RWPE2 (cell line): ENCODE measurements at places on chromosomes 5 and 9.

DNA sequence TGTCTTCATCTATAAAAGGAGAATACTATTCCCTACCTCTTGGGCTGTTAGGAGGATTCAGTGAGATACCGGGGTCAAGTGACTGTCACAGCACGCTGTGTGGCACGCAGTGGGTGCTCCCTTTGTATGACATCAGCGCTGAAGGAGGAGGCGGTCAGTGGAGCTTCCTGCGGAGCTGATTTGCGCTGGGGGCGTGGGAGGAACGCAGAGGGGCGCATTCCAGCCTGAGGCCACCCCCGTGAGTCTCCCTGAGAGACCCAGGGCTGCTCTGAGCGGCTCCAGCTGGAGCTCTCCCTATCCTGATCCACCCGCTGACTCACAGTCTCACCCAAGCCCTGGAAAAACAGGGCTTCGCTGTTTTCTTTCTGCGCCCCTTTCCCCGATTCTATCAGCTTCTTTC lies 24.3 kb upstream of the NEURL1B start:
- DNase-seq, result no peak

DNA sequence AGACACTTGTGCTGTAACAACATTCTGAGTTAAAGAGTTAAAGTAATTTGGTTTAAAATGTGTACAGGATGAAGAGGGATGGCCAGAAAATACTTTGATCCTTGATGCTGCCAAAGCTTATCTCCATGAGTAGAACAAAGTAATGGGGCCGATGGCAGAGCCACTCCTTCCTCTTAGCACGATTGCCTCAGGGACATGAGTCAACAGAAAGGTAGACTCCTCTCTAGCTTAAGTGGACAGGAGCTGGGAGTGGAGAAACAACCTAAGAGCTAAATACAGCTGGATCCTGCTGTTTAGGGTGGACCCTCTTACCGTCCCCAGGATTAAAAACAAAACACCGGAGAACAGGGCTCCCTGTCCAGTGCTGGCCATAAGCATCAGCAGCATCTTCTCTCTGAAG lies 267.3 kb downstream of the IRX1 start:
- DNase-seq, result no peak

DNA sequence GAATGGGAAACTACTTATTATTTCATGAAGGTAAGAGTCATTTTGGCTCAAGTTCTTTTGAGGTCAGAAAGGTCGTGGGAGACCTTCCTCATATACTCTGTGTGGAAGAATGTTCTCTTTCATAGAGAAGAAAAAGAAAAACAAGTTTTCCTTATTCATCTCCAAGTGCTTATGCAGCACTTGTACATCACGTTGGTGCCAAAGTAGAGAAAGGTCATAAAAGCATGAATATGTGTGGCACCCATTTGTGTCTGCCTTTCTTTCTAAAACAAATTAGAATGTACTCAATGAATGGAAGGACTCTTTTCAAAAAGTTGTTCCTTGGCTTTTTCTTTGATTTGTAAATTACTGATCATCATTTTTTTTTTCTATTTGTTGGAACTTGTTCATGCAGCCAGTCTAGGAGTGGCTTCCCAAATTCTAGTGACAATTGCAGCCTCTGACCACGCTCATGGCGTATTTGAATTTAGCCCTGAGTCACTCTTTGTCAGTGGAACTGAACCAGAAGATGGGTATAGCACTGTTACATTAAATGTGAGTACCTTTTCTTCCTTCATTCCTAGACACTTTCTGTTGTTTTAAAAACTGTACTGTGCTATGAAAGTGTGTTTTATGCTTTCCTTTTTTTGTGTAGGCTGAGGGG lies 122.4 kb downstream of the ADGRV1 start:
- no peak for DNase-seq

DNA sequence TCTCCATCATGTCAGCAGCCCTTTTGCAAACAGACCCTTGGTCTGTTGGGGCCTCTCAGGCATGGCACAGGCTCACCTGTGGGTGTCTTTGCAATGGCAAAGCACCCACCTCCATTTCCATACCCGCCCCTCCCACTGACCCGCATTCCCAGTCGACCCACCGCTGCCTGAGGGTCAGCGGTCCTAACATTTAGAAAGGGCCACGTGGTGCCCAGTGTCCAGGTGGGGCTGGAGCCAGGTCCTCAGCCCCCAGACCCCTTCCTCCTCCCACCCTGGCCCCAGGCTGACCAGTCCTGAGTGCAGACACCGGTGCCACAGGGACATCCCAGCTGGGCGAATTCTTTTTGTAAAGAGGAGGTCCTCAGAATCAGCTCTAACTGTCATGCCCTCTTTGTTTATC lies 43.3 kb upstream of the CEP72 start:
- peak; percentile 68 for DNase-seq

- no peak for DNase-seq
Measured at GRCh38 chr5:59837071-59837470, 56.5 kb downstream of the PDE4D start.

GRCh38 chr9:105860516-105860915 lies 166.2 kb downstream of the TMEM38B start:
- DNase-seq, result no peak

GRCh38 chr5:160511280-160511929 lies 89.8 kb downstream of the PTTG1 start:
- DNase-seq, result no peak

DNA sequence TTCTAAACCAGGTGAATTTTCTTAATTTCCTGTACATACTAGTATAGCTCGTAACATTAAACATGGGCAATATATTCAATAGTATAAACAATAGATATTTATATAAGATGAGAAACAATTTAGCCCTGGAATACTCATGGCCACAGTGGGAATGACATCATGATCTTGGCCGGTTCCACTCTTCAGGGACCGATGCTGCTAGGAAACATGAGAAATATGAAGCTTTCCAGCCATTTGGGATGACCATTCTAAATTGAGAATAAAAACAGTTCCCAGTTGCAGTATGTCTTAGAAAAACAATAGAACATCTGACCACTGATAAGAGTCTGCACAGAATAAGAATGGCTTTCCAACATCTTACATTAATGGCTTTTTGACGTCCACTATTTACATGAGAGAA lies 33.3 kb upstream of the SLCO6A1 start:
- DNase-seq, result no peak

- DNase-seq, result no peak
Measured at GRCh38 chr9:134602547-134603362, 38.8 kb upstream of the COL5A1 start.

GRCh38 chr9:115717711-115718173 lies 435.8 kb upstream of the PAPPA start:
- DNase-seq, result no peak

DNA sequence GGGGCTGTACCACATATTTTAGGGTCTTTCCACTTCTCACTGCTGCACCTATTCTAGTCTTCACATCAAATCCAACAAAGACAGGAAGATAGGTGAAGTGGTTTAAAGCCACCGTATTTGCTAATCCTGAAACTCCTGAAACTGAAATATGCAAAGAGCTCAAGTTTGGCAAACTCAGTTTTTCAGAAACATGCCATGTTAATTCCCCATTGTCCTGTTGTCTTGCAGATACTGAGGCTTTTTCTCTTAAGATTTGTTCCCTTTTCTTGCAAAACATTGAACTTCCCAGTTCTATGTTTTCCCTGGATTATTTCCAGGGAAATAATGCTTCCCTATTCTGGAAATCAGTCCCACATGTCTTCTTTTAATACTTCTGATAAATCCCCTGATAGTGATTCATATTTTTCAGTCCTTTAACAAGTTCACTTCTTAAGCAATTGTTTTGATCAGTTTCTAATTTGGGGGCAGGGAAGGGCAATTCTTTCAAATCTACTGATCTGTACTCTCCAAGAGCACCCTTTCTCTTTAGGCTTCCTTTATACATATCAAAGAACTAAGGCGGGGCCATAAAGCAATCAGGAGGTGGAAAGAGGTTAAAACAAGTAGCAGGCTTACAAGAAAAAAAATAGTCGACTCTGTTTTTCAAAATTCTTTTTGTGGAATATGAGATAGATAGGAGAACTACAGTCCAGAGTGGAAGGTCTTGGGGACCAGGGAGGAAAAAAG lies 648.5 kb downstream of the BNC2 start:
- no peak for DNase-seq

GRCh38 chr5:158155811-158156505 lies 297.0 kb upstream of the CLINT1 start:
- DNase-seq, result no peak

DNA sequence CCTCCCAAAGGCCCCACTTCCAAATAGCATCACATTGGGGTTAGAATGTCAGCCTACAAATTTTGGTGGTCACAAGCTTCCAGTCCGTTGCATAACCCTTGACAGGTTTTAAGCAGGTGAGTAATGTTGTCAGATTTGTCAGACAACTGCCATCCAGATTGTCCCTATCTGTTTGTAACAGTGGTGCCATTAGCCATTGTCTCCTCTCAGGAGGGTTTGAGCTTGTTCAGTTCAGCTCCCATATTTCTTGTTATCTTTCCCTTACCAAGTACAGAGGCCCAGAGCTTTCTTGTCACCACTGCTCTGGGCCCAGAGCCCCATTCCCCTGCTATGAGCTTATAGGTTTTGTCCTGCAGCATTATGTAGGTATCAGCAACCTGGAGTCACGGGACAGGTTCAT lies 14.8 kb upstream of the GSN start:
- DNase-seq, result no peak

DNA sequence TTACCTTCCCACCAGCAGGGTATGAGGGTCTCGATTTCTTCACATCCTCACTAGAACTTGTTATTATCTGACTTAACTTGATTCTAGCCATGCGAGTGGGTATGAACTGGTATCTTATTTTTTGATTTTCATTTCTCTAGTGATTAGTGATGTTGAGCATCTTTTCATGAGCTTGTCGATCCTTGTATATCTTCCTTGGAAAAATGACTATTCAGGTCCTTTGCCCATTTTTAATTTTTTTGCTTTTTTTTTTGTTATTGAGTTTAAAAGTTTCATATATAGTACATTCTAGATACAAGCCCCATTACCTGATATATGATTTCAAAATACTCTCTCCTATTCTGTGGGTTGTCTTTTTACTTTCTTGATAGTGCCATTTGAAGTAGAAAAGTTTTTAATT lies 61.5 kb downstream of the PHF2 start:
- no peak for DNase-seq

GRCh38 chr9:77712533-77713130 lies 64.5 kb upstream of the GNA14 start:
- DNase-seq, result no peak

- no peak for DNase-seq
Measured at GRCh38 chr5:163867738-163868137, 362.3 kb downstream of the MAT2B start.

DNA sequence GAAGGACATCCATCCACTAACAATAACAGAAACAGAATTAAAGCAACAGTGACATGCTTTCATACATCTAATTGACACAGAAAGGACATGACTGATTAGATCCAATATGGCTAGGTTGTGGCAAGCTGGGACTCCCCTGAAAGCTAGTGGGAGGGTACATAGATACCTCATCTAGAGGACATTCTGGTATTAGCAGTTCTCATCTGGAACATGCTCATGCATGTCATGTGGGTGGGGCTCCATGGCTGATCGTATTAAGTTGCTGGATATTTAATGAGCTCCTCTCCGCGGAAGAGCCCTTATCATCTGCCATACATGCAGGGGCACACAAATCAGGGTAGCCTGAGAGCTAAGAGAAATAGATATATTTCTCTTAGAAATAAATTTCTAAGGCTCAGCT lies 358.9 kb downstream of the ICE1 start:
- DNase-seq, result no peak

- no peak for DNase-seq
Measured at GRCh38 chr9:126527109-126527825, 86.5 kb upstream of the LMX1B start.

DNA sequence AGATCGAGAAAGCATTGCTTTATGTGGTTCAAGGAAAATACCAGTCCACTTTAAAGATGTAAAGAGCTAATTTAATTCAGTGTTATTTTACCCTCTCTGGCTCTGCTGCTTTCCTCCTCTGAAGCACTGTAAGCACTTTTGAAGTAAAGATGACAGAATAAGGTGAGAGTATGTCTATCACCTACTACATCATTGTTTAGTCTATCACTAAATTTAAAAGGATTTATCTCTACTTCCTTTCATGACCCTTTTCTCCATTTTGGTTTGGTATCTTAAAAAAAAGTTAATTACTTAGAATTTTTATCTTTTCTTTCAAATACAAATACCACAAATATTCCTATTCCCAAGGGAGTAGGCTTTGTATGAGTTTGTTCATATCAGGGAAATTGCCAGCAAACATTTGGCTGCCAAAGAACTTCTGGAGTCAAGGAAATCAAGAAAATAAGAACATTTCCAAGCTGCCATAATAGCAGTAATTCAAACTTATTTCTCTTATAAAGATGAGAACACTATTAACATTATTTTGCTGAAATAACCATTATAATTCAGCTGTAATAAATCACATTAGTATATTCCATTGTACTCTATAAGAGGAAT lies 77.8 kb downstream of the SLC38A9 start:
- DNase-seq, result no peak

GRCh38 chr5:15516486-15516885 lies 16.5 kb downstream of the FBXL7 start:
- no peak for DNase-seq

GRCh38 chr5:6510132-6510531 lies 61.5 kb downstream of the UBE2QL1 start:
- no peak for DNase-seq

DNA sequence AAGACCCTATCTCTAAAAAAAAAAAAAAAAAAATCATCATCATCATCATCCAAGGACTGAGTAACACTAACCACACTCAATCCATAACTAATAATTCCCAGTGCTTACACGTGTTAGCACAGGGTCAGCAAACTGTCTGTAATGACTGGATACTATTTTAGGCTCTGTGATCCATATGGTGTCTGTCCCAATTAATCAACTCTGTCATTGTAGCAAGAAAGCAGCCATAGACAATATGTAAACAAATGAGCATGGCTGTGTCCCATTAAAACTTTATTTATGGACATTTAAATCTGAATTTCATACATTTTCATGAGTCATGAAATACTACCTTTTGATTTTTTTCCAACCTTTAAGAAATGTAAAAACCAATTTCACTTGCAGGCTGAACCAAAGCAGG lies 148.4 kb downstream of the SIL1 start:
- no peak for DNase-seq

- no peak for DNase-seq
Measured at GRCh38 chr5:59149827-59150226, 567.0 kb downstream of the RAB3C start.

- DNase-seq, result no peak
Measured at GRCh38 chr5:98042521-98042920, 730.9 kb upstream of the RGMB start.

- DNase-seq, result no peak
Measured at GRCh38 chr5:90297045-90297764, 112.4 kb downstream of the CETN3 start.

GRCh38 chr9:15501803-15502202 lies 9.0 kb downstream of the PSIP1 start:
- no peak for DNase-seq

DNA sequence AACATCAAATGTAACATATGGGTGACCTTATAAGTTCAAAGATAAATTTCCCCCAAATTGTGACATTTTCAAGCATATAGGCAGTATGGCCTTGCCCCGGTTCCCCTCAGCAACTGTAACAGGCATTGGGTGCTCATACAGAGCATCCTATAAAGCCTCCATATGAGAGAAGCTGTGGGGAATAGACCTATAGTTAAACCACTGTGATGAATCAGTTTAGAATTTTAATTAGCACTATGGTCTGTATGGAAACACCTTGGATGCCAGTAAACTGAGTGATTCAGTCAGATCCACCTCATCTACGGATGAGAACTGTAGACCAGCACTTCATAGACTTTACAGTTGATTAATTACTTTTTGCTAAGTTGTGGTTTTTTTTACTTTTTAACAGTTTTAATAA lies 79.4 kb downstream of the ERCC6L2 start:
- no peak for DNase-seq

GRCh38 chr5:6449465-6450158 lies 953 bp downstream of the UBE2QL1 start:
- DNase-seq, result no peak

GRCh38 chr5:113161806-113162205 lies 185.2 kb downstream of the DCP2 start:
- DNase-seq, result peak; percentile 92
